ENCODE measurements at places on chromosomes 7 and 10.

GRCh38 chr7:414681-415560, 104.7 kb downstream of the PDGFA start:
- no peak for DNase-seq

DNA sequence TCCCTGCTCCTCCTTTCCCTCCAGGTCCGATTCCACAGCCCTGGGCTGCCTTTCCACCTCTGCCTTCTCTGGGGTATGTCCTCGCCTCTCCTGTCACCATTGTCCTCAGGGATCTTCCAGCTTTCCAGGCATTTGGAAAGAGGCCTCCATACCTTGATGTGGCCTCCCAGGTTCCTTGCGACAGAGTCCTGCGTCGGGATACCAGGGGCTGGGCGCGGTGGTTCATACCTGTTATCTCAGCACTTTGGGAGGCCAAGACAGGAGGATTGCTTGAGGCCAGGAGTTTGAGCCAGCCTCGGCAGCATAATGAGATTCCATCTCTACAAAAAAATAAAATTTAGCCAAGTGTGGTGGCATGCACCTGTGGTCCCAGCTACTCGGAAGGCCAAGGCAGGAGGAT, 171.1 kb downstream of the CUX1 start:
- DNase-seq: peak; percentile 91

DNA sequence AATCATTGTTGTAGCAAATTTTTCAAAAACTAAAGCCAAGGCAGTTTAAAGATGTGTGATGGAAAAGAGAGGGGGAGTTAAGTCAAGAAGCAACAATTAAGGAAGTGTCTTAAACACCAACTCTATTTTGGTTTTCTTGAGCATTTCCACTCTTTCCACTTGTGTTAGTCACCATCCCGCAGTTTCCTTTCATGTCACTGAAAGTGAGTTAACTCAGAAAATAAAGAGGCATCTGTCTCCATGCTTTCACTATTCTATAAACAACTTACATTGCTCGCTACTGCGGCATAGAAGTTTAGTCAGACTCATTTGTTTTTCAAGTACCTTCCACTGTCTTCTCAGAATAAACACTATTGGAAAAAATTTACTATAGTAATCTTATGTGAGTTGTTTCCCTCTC, 284.9 kb upstream of the SEMA3D start:
- DNase-seq: no peak

DNA sequence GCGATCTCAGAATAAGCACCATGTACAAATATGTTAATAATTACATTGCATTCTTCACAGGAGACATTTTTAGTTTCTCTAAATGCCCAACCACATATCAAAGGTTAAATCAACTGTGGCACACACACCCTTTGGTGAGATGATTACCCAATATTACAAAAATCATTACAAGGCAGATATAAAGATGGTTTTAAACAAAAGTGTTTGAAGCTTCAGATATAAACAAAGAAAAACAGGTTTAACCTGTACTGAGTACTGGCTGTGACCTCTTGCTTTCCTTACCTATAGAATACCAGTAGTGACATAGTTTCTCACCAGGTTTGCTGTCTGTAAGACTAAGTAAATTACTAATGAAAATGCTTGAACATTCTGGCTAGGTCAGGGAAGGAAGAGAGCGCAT, 360.0 kb upstream of the IGFBP3 start:
- DNase-seq: peak; percentile 42

- DNase-seq: peak; percentile 60
These were observed 3.2 kb downstream of the ABCC2 start for GRCh38 chr10:99785646-99786045.

- DNase-seq: no peak
These were observed 41.4 kb upstream of the AP5Z1 start for GRCh38 chr7:4733936-4734528.

All from trophoblast cell (in vitro differentiated cells and primary cell).